A549 treated with Mapracorat at 1 μM for 4 hours (cell line): ENCODE measurements at places on chromosomes 4 and X. TPM values are rescaled to one million over a fixed set of nuclear protein-coding genes. Genes with fewer than 3 reads are reported as not detected.

Gene SLC6A14
- not detected in 5 replicates for total RNA-seq

Gene ADAD1
- total RNA-seq, result not detected in 5 replicates

Gene TMEM131L
- 5.5 to 6.5 TPM (median 6.3 TPM) in 5 replicates for total RNA-seq

Gene GPAT3
- 27.7 to 34.1 TPM (median 30.5 TPM) in 5 replicates for total RNA-seq

Gene RBM47
- 19.2 to 24.7 TPM (median 23.5 TPM) in 5 replicates for total RNA-seq

Gene NAA11
- not detected in 5 replicates for total RNA-seq

Gene MORC4
- total RNA-seq, result 29.7 to 42.8 TPM (median 31.0 TPM) in 5 replicates

Gene ZIC3
- total RNA-seq, result not detected in 5 replicates

Gene SFRP2
- not detected in 5 replicates for total RNA-seq
